ENCODE measurements at places on chromosomes 4 and X. TPM values are rescaled to one million over a fixed set of nuclear protein-coding genes. Genes with fewer than 3 reads are reported as not detected.

Gene SYP
- 2.6 TPM for polyA plus RNA-seq

Gene CCNA2
- polyA plus RNA-seq, result 49.8 TPM

Gene TAF7L
- polyA plus RNA-seq, result 0.67 TPM

Gene IDUA
- polyA plus RNA-seq, result 8.9 TPM

Gene SERPINA7
- polyA plus RNA-seq, result 0.12 TPM

Gene ENPP6
- polyA plus RNA-seq, result 9.2 TPM

Gene REELD1
- polyA plus RNA-seq, result 0.80 TPM

Gene TGIF2LX
- polyA plus RNA-seq, result not detected

Gene NBDY
- polyA plus RNA-seq, result 99.7 TPM

Gene ALB
- polyA plus RNA-seq, result 4.6 TPM

Gene PDZD4
- 8.5 TPM for polyA plus RNA-seq

Gene SHROOM2
- polyA plus RNA-seq, result 16.8 TPM

Gene TSPAN7
- polyA plus RNA-seq, result 37.9 TPM

Gene SLITRK4
- 17.9 TPM for polyA plus RNA-seq

Gene IGSF1
- polyA plus RNA-seq, result 23.0 TPM

Gene GAGE12F
- not detected for polyA plus RNA-seq

Gene UFSP2
- polyA plus RNA-seq, result 81.9 TPM

Gene PPP4R3C
- polyA plus RNA-seq, result not detected

Gene BMP3
- 18.7 TPM for polyA plus RNA-seq

Gene F8A3
- not detected for polyA plus RNA-seq

Gene PDE6B
- polyA plus RNA-seq, result 41.4 TPM

Gene IRS4
- 1.6 TPM for polyA plus RNA-seq

Gene LDB2
- polyA plus RNA-seq, result 87.8 TPM

Gene TMEM33
- polyA plus RNA-seq, result 52.7 TPM

Measured in left kidney (tissue), 8 donors.